ENCODE measurements at places on chromosomes 2 and 18.

- no peak for DNase-seq
Observed at GRCh38 chr2:25109822-25110221, 58.6 kb downstream of the POMC start.

DNA sequence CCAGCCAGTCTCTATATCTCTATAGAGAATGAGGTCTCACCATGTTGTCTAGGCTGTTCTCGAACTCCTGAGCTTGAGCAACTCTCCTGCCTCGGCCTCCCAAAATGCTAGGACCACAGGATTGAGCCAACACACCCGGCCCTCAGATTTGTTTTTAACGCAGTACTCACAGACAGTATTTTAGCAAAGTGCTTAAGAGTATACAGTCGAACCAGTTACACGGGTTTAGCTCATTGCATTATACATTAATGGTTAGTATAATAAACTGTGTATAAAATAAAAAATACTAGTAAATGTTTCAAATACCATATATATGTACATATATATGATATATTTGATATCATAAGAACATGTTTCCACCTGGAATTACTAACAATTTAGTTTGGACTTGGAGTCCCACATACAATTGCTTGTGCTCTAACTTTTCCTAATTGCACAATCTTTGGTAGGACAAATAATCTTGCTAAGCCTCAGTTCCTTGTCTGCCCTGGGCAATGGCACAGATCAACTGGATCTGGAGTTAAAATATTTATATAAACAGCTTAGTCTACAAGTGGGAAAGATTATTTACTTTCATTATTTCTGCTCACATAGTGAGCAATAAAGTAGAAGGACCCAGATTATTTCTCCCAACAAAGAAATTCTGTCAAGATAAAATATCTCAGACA, 508.9 kb upstream of the LRATD1 start:
- DNase-seq: no peak

- no peak for DNase-seq
Observed at GRCh38 chr2:230868161-230868946, 3.6 kb downstream of the ITM2C start.

DNA sequence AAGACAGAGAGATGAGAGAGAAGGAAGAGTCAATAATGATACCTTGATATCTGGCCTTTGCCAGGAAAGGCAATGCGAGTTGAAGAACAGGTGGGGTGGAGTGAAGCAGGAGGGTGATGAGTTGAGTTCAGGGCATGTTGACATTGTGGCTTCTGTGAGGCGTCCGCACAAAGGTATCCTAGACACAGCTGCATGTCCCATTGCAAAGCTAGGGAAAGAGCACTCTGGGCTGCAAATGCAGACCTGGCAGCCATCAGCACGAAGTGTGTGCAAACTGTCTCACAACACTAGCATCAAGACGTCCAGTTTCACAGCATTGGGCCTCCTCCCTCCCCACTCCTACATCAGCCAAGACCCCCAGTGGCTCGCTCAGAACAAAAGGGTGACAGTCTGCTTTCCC, 36.1 kb downstream of the TEX51 start:
- no peak for DNase-seq

All from activated naive CD8-positive, alpha-beta T cell treated with anti-CD3 and anti-CD28 coated beads for 36 hours (primary cell).